Stimulated activated naive CD4-positive, alpha-beta T cell (primary cell): ENCODE measurements at places on chromosomes 12 and 14.

GRCh38 chr14:30673071-30673470 lies 51.0 kb downstream of the SCFD1 start:
- DNase-seq, result no peak

GRCh38 chr12:39287817-39288216 lies 155.1 kb downstream of the KIF21A start:
- no peak for DNase-seq

DNA sequence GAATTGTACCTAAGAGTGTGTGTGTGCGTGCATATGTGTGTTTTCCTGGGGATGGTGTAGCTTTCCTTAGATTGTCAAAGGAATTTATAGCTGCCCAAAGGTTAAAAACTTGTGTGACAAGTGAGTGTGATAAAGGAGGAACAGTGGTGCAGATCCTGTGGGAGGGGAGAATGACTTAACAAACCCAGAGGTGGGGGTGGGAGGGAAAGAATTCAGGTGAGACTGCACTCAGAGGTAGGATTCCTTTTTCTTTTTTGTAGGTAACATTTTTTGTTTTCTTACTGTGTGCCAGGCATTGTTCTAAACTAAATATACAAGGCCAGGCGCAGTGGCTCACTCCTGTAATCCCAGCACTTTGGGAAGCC lies 45.3 kb upstream of the SINHCAF start:
- no peak for DNase-seq

GRCh38 chr12:90859591-90859990 lies 95.4 kb downstream of the CCER1 start:
- DNase-seq, result no peak

GRCh38 chr12:107027636-107028053 lies 40.7 kb upstream of the MTERF2 start:
- DNase-seq, result no peak

GRCh38 chr12:130568501-130568900 lies 147.6 kb downstream of the RIMBP2 start:
- DNase-seq, result no peak

DNA sequence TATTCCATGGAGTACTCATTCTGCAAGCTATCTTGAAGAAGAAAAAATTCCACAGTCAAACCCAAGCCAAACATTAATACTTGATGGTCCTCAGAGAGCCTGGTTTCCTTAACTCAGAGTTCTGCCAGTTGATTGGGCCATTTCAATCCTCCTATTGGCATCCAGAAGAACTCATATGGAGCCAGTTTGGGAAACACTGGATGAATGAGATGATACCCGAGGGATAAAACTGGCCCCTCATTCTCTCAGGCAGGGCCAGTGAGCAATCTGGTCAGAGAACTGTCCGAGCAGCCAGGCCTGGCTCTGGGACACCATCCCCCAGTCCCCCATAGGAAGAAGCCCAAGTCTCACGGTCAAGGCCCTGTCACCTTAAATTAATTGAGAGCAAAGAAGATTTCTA lies 48.8 kb downstream of the NUAK1 start:
- DNase-seq, result no peak

GRCh38 chr12:109448707-109449390 lies 28.3 kb downstream of the KCTD10 start:
- no peak for DNase-seq

DNA sequence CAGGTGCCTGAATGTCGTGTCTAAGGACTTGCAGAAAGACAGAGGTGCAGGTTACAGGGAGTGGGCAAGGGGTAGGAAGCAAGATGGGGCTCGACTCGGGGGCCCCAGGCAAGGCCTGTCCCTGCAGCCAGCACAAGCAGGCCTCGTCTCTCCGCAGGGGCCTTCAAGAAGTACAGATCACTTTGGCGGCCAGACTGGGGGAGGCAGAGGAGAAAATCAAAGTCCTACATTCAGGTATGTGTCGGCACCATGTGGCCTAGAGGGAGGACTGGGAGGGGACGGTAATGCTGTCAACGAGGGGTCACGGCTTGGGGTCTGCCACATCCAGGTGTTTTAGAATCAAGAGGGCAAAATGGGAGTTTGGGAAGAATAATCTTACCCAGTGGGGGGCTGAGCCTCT lies 73.7 kb downstream of the PHETA1 start:
- DNase-seq, result no peak

GRCh38 chr12:1373901-1374735 lies 220.3 kb downstream of the FBXL14 start:
- no peak for DNase-seq

DNA sequence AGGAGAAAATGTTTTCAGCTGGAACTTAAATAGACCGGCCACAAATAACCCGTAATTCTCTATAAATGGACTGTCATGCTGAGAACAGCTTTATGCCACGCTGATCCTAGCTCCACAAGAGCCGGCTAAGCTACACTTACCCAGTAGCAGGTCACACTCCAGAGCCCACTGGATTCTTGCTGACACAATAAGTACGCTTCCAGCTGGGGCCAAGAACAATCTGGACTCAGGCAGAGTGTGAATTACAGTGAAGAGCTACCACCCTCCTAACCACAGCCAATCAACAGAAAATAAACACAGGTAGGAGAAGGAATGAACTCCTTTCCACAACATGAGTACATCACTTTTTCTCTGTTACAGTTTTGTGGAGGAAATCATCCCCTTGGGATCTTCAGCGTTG lies 531.3 kb downstream of the GALC start:
- no peak for DNase-seq

- DNase-seq, result no peak
Observed at GRCh38 chr12:89273525-89273924, 78.8 kb downstream of the DUSP6 start.

- DNase-seq, result no peak
Observed at GRCh38 chr12:18718462-18718861, 19.4 kb downstream of the PLCZ1 start.

- DNase-seq, result no peak
Observed at GRCh38 chr12:68336889-68337303, 4.7 kb upstream of the MDM1 start.

DNA sequence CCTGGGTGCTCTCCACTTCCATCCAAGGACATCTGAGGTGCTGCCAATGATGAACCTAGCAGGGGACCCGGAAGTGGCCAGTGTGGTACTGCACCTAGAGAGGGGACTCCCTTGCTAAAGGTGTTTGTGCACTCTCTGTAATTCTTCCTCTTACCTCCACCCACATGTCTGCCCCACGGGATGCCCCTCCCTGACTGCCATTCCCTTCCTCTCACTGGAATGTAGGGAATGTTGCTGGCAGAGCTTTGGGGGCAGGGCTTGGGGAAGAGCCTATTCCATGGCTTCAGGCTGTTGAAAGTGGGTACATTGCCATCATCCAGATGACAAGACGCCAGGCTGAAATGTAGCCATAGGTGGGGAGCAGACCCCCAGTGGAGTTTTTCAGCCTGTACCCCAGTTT lies 153.2 kb downstream of the SMOC1 start:
- DNase-seq, result no peak

DNA sequence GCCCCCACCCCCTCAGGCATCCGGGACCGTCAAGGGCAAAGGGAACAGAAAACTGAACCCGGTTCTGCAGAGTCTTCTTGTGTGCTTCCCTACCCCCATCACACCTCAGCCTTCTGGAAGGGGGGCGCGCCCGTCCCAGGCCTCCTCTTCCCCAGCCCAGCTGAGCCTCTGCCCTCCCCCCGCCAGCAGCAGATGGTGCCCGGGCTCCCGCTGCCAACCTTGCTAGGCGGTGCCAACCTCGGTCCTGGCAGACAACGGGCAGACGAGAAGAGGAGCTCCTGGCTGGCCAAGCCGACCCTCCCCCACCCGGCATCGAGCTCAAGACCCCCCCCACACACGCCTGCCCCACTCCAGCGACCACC lies 8.7 kb downstream of the STAC3 start:
- DNase-seq, result no peak
